ENCODE measurements at places on chromosomes 6 and 20. TPM values are rescaled to one million over a fixed set of nuclear protein-coding genes. Genes with fewer than 3 reads are reported as not detected.

Gene TPBG
- polyA plus RNA-seq, result 3.2 TPM

Gene TMEM74B
- 17.6 TPM for polyA plus RNA-seq

Gene COL10A1
- not detected for polyA plus RNA-seq

Gene ZNF341
- polyA plus RNA-seq, result 3.6 TPM

Gene PTK7
- polyA plus RNA-seq, result 1.4 TPM

Gene IL17A
- polyA plus RNA-seq, result 0.03 TPM

DNA sequence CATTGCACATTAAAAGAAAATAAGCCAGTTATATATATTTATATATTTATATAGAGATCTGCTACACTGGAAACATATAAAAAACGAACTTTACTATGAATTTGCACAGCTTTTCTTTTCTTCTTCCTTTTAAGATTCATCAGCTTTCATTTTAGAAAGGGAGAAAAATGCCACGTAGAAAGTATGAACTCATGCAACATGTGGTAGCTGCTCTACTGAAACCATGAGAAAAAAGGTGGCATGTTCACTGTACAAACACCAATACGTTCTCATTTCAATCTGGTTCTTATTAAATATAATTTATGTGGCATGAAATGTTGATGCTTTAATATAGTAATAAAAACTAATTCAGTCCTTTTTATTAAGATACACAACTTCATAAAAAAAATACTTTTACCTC lies 68.8 kb upstream of the THEMIS start:
- H3K36me3 ChIP-seq, result peaks cover 5% of the 10 kb centered on the region
- no peak overlapping the region for H3K4me3 ChIP-seq
- H3K27ac ChIP-seq, result no peak overlapping the region
- no peak for DNase-seq
- H3K4me1 ChIP-seq, result no peaks in the 10 kb centered on the region

DNA sequence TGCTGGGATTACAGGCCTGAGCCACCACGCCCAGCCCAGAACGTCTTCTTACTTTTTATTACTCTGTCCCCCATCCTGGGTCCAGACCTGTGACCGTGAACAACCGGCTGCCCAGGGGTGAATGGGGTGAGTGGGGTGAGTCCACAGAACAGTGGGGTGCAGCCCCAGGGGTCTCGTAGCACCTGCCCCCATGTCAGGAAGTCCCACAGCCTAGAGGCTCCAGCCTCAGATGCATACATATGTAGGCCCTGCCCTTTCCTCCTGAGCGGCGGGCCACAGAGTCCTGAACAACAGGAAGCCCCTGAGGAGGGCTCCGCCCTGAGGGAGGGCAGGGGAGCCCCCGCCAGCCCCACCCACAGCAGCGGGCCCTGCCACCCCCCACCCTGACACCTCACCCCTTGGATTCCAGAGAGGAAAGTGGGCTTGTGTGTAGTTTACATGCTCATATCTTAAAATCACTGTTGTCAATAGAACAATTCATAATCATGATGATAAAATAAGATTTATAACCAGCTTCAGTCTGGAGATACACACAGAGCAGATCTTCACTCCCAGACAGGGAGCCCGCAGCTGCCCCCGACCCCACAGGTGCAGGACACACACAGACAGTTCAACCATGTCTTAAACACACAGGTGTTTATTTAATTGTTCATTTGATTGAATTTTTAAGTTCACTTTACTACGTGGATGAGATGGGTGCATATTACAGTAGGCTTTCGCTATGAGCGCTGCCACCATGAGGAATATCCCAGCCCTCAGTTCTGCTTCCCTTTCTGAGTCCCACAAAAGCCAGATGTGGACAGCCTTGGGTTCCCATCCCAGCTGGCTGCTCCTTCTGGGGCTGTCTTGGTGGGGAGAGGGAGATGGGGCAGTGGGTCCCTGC lies 12.4 kb upstream of the GMEB2 start:
- peaks cover 4% of the 10 kb centered on the region for H3K36me3 ChIP-seq
- peak overlapping the region; percentile 19 for H3K4me3 ChIP-seq
- no peaks in the 10 kb centered on the region for H3K27me3 ChIP-seq
- H3K27ac ChIP-seq, result no peak overlapping the region
- peak; percentile 45 for DNase-seq
- no peaks in the 10 kb centered on the region for H3K4me1 ChIP-seq

DNA sequence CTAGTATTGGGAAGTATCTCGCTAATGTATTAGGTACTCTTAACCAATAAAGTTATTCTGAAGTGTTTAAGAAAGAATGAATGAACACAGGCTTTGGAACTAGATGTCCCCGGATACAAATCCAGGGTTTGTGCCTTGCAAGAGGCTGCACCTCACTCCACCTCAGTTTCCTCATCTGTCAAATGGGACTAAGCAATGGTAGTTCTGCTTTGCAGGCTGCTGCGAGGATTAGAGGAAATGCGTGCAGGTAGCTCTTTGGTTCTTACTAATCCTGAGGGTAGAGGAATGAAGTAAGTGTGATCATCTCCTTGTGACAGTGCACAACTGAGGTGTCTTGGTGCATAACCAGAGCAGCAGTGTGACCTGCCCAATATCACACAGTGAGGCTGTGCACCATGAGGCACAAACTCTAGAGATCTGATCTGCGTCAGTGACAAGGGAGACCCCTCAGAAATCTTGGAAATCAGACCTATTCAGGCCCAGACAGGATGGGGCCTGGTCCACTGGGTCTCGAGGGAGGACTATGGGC lies 26.7 kb downstream of the ADA start:
- H3K36me3 ChIP-seq, result peaks cover 22% of the 10 kb centered on the region
- H3K4me1 ChIP-seq, result no peaks in the 10 kb centered on the region
- H3K27ac ChIP-seq, result no peak overlapping the region

DNA sequence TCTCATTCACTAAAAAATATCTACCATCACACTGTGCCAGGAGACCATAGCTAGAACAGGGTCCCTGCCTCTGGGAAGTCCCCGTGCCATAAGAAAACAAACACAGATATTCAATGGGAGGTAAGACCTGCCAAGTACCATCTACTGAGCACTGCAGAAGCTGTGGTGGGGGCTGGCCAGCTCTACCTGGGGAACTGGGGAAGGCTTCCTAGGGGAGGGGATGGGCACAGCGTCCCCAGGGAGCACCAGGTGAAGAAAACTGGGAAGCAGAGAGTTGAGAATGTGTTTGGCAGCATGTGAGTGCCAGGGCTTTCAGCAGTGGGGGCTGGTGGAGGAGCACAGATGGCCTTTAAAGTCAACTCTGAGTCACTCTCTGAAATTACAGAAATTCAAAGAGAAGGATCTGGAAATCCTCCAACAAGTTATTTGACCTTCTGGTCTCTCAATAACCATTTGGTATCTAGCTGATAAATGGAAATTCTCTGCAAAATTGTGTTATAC lies 85.2 kb downstream of the SHLD1 start:
- no peak overlapping the region for H3K27ac ChIP-seq
- H3K36me3 ChIP-seq, result no peaks in the 10 kb centered on the region
- peaks cover 11% of the 10 kb centered on the region for H3K4me1 ChIP-seq
- no peaks in the 10 kb centered on the region for H3K27me3 ChIP-seq
- peak; percentile 24 for DNase-seq

GRCh38 chr20:62707921-62708521 lies 615 bp upstream of the NTSR1 start:
- no peak for DNase-seq
- peaks cover 51% of the 10 kb centered on the region for H3K27me3 ChIP-seq
- no peak overlapping the region for H3K4me3 ChIP-seq

GRCh38 chr6:13188306-13188705 lies 140.0 kb downstream of the TBC1D7 start:
- H3K4me1 ChIP-seq, result no peaks in the 10 kb centered on the region
- peaks cover 3% of the 10 kb centered on the region for H3K36me3 ChIP-seq
- no peak overlapping the region for H3K4me3 ChIP-seq
- DNase-seq, result no peak
- no peaks in the 10 kb centered on the region for H3K27me3 ChIP-seq
- H3K27ac ChIP-seq, result no peak overlapping the region

GRCh38 chr6:136083540-136083939 lies 166.6 kb downstream of the MTFR2 start:
- no peaks in the 10 kb centered on the region for H3K36me3 ChIP-seq
- no peaks in the 10 kb centered on the region for H3K27me3 ChIP-seq
- H3K27ac ChIP-seq, result no peak overlapping the region

- no peak for DNase-seq
- no peak overlapping the region for H3K27ac ChIP-seq
- no peak overlapping the region for H3K4me3 ChIP-seq
- no peaks in the 10 kb centered on the region for H3K36me3 ChIP-seq
- no peaks in the 10 kb centered on the region for H3K27me3 ChIP-seq
- H3K4me1 ChIP-seq, result no peaks in the 10 kb centered on the region
These were observed 88.4 kb downstream of the ID4 start for GRCh38 chr6:19925533-19925932.

GRCh38 chr6:69111301-69111700 lies 476.2 kb downstream of the ADGRB3 start:
- no peaks in the 10 kb centered on the region for H3K36me3 ChIP-seq
- H3K4me3 ChIP-seq, result no peak overlapping the region
- H3K27ac ChIP-seq, result no peak overlapping the region
- H3K4me1 ChIP-seq, result no peaks in the 10 kb centered on the region
- H3K27me3 ChIP-seq, result no peaks in the 10 kb centered on the region

GRCh38 chr6:42260972-42261371 lies 43.3 kb upstream of the MRPS10 start:
- H3K36me3 ChIP-seq, result peaks cover 20% of the 10 kb centered on the region
- H3K27ac ChIP-seq, result no peak overlapping the region

GRCh38 chr20:32767418-32768198 lies 5.4 kb downstream of the DNMT3B start:
- peaks cover 3% of the 10 kb centered on the region for H3K36me3 ChIP-seq
- DNase-seq, result no peak
- H3K27ac ChIP-seq, result no peak overlapping the region
- peaks cover 5% of the 10 kb centered on the region for H3K27me3 ChIP-seq

DNA sequence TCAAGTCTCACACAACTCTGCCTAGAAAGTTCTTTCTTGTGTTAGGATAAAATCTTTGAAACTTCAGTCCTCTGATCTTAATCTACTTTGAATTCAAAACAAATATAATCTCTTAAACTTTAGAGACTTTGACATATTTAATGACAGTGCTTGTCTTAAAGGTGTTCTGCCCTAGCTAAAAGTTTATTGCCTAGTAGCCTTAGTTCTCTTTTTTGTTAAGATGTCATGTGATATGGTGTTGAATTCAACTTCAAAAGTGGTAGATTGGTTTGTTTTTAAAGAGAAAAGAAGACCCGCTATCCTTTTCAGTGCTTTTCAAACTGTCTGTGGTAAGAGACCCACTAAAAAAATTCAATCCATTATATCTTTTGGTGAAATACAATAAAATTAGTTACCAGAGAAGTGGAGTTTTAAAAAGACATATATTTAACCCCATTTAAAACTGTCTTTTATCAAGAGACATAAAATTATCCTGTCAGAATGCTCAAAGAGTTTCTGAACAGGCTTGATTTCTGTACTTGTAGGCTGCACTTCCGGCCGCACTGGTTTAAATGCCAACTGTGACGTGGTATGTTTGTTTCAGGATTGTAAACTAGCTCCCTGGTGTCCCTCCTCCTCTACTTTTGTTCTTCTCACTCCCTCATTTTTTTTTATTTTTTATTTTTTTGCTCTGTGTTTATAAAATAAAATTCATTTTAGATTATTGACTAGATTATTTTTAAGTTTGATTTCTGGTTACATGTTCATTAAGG lies 76.5 kb downstream of the QKI start:
- H3K4me3 ChIP-seq, result no peak overlapping the region
- DNase-seq, result peak; percentile 2
- H3K27me3 ChIP-seq, result no peaks in the 10 kb centered on the region
- no peaks in the 10 kb centered on the region for H3K36me3 ChIP-seq
- H3K27ac ChIP-seq, result no peak overlapping the region

DNA sequence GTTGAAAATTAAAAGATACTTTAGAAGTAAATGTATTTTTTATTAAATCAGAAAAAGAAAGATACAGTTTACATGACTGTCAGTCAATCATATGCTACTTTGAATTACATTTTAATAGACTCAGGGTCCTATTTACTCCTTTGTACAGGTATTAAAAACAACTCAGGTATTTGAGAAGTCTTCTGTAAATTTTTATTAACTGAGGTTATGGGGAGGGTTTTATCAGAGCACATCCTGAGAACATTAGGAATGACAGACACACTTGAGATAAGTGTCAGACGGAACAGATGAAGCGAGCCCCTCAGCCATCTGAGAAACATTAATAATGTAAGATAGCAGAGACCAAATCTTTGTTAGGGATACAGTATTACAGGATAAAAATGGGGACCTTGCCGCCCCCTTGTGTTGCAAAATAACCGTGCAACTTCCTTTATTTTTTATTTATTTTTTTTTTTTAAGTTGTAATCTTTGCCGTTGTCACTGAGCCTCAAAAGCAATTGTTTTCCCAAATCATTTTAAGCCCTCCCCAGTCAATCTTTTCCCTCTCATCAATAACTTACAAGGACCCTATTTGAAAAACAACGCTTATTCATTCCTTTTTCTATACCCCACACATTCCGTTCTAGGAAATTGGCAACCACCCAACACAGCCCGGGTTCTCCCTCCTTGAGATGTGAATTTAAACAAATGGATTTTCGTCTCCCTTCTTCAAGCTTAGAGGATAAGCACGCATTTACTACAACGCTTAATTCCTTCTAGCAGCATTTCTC lies 126.7 kb downstream of the BCAS1 start:
- no peaks in the 10 kb centered on the region for H3K36me3 ChIP-seq
- no peaks in the 10 kb centered on the region for H3K27me3 ChIP-seq
- DNase-seq, result no peak
- no peak overlapping the region for H3K27ac ChIP-seq
- H3K4me1 ChIP-seq, result peaks cover 4% of the 10 kb centered on the region

DNA sequence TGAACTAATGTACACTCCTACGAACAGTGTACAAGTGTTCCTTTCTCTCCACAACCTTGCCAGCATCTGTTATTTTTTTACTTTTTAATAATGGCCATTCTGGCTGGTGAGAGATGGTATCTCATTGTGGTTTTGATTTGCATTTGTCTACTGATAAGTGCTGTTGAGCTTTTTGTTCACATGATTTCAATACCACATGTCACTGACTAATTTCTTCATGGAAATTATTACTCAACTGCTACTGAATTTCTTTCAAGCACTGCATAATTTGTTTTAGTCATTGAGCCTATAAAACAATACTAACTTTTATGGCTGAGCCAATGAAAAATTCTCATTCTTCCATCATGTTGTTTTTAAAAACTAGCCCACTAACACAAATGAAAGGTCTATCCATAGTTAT lies 115.4 kb downstream of the FRK start:
- H3K4me1 ChIP-seq, result no peaks in the 10 kb centered on the region
- H3K36me3 ChIP-seq, result no peaks in the 10 kb centered on the region
- DNase-seq, result no peak
